ENCODE measurements at places on chromosomes 7 and 10.

GRCh38 chr10:63265222-63265617 is 132.1 kb downstream of the NRBF2 start:
- DNase-seq: no peak

DNA sequence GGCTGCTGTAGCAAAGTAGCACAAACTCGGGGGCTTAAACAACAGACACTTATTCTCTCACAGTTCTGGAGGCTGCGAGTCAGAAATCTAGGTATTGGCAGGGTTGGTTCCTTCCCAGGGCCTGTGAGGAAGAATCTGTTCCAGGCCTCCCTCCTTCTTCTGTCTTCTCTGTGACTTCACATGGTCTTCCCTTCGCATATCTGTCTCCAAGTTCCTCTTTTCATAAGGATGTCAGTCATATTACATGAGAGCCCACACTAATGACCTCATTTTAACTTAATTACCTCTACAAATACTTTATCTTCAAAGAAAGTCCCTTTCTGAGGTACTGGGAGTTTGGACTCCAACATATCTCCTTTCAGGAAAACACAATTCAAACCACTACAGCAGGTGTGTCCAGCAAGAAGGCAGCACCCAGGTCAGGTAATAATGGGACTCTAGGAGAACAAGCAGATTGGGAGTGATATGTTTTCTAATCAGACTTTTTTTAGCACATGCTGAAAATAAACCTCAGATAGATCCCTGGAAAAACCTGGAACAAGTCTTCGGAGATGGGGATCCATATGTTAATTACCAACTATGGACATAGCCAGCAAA is 11.7 kb downstream of the CREB5 start:
- DNase-seq: no peak

GRCh38 chr7:40299097-40299496 is 164.3 kb downstream of the SUGCT start:
- no peak for DNase-seq

DNA sequence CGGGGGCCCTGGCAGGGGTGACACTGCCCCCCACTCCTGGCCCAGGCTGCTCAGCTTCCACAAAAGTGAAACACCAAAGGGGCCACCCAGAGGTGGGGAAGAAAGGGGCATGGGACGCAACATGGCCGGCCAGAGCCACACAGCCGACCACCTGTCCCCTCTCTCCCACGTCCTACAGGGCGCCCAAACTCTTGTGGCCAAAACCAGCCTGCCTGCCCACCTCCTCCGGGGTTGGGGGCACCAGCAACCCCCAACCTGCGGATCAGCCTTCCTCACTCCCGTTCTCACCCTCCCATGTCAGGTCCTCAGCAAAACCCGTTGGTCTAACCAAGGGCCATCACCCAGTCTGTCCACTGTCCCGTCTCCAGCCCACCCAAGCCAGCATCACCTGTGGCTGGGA is 79.5 kb upstream of the DNAAF5 start:
- DNase-seq: no peak

GRCh38 chr10:78433076-78433595 is 399.5 kb downstream of the RPS24 start:
- no peak for DNase-seq

DNA sequence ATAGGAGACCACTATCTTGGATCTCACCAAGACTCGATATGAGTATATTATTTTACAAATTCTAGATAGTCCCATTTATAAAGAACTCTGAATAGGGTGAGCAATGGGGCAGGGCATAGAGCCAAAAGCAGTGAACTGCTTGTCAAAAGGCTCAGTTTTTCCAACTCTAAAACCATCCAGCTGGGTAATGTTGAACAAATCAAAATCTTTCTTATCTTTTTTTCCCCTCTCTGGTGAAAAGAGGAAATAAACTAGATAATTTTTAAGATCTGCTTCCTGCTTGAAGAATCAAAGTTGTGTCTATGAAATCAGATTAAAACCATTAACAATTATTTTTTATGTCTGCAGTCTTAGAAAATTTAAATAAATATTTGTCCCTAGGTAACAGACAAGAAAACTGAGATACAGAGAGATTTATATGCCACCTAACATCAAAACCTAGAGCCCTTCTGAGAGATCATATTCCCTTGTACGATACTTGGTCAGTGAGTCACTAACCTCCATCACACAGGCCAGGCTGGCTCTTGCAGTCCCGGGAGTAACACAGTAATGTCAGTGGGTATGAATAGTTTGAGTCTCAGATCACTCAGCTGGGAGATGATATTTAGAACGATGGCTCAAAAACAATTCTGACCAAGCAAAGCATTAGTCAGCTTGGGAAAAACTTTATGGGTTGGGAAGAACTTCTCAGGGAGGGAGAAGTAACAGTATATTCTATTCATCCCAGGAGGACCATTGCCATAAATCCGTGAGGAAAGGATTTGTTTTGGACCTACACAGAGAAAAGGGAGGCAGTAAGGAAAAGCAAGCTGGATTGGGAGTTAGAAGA is 178.8 kb downstream of the REEP3 start:
- no peak for DNase-seq

GRCh38 chr10:93404048-93404354 is 78.1 kb downstream of the MYOF start:
- no peak for DNase-seq

DNA sequence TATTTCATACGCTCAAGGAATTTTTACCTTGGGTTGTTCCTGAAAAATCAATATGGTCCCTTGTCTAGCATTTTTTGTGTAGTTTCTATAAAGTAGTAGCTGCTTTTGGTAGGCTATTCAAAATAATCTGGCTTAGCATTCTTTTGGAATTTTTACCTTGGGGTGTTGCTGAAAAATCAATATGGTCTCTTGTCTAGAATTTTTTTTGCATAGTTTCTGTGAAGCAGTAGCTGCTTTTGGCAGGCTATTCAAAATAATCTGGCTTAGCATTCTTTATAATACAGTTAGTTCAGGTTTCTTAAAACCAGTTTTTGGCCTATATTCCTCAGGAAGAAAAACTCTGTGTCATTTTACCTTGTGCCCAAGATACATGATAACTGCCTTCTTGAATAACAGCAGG is 301.9 kb downstream of the SUGCT start:
- DNase-seq: no peak

- no peak for DNase-seq
Observed at GRCh38 chr10:113842171-113842570, 11.7 kb downstream of the DCLRE1A start.

- no peak for DNase-seq
Observed at GRCh38 chr7:70893422-70893821, 238.5 kb upstream of the GALNT17 start.

- no peak for DNase-seq
Observed at GRCh38 chr7:80440883-80441282, 71.0 kb downstream of the GNAT3 start.

DNA sequence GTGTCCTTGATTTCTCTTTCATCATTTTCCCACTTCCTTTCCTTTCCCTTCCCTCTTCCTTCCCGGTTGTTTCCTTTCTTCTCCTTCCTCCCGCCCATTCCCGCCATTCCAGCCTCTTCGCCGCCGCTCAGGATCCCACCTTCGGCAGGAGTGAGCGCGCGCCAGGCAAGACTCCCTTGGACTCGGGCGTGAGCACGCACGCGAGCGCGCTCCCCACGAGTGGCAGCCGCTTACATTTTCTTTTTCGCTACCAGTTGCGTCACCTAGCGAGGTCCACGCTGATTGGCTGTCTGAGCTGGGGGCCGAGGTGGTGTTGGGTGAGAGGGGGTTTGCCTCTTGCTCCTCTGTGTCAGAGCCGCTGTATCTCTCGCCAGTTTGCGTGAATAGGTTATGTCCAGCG is 11.8 kb downstream of the ZAN start:
- DNase-seq: no peak

DNA sequence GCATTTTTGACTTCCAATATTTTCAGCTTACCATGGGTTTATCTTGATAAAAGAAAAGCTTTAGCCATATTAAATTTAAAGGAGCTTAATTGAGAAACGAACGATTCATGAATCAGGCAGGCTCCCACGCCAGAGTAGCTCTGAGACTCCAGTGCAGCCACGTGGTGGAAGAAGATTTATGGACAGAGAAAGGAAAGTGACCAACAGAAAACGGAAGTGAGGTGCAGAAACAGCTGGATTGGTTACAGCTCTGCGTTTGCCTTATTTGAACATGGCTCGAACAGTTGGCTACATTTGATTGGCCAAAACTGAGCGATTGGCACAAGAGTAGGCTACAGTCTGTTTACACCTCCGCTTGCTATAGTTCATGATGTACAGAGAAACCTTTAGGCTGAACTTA is 395.4 kb downstream of the GATA3 start:
- no peak for DNase-seq

GRCh38 chr10:119613741-119614140 is 17.0 kb upstream of the TIAL1 start:
- no peak for DNase-seq

GRCh38 chr10:92688927-92689662 is 660 bp upstream of the HHEX start:
- DNase-seq: no peak

GRCh38 chr7:47377741-47378140 is 204.2 kb downstream of the TNS3 start:
- no peak for DNase-seq

DNA sequence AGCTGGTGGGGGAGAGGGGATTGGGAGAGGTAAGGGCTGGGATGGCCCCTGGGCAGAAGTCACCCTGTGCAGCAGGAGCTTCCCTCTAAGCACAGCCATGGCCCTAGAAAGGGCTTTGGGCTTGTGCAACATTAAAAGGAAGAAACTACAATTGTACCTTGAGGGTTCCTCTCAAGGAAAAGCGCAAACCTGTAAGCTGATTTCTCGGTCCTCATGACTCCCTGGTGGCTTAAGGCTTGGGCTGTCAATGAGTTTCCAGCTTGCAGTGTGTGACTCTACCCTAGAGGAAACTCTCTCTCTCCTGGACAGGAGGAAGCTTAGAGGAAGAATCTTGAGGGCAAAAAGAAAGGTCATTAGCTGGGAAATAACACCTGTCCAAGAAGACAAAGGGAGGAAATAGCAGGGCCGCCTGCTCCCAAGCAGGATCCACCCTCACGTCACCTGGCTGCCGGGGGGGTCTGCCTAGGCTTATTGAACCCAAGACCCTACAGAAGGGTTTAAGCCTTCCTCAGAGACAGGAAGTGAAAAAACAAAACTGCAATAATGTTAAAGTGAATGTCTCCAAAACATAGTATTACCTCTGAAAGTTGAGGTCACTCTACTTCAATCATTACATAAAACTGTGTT is 112.5 kb downstream of the WDR11 start:
- no peak for DNase-seq

DNA sequence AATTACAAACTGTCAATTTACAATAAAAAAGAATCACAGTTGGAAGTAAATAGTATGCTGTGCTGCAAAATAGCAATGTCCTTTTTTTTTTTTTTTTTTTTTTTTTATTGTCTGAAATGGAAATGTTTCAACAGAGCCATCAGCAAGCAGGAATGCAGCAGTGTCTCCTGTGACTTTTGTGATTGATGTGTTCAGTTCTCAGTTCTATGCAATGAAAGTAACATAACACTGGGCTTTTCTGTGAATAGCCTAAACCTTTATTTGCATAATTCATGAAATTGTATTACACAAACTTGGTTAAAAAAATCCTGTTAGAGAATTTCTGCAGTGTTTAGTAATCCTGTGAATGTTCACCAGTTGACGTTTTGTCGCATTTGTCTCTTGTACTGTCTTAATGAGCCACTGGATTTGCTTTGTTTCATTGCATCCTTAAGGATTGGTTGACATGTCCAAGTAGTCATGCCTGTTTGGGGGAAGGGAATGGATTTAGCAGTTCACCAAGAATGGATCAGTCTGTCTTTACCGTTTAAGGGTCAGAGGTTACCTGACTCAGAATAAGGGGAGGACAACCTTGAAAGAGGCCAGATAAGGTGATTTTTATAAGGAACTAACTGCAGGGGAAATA is 192.7 kb downstream of the MLLT10 start:
- DNase-seq: no peak

DNA sequence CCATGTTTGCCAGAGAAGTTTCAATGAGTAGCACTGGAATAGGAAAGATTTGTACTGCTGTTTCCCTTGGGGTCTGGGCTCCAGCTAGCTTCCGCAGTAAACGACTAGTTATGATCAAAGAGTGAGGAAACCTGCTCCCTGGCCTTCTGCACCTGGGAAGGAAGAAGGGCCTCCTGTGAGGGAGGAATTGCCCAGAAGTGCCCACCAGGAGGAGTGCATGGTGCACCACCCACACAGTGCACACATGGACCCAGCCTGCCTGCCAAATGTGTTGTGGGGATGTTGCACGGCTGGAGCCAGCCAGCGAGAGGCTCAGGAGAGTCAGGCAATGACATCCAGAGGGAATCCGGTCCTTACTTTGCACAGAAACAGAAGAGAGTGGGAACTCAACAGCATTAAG is 27.0 kb upstream of the FAM107B start:
- no peak for DNase-seq

DNA sequence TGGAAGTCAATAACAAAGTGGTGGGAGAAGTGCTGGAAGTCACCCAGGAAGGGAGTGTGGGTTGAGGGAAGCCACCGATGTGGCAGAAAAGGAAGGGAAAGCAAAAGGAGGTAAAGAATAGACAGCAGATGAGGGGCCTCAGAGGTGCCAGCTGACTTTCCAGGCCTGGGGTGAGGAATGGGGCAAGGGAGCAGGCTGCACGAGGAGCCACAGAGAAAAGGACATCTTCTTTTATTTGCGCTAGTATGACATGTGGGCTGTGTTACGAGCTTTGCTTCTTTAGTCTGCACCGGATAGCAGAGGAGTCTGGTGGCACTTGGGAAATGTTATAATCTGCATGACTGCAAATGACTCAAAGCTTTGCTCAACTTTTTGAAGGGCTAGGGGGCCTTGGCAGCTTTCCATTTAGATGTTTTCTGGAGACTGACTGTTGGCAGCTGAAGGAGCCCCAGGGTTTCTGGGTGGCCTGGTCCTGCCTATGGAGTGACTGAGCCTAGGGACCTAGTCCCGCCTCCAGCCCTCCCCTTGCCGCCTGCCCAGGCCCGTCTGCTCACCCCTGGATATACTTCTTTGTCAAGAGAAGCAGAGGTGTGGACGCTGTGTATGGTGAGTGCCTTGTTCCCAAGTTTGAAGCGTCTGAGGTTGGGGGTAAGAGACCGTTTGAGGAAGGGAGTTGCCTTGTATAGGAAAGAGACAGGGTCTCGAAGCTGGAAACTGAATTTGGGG is 5.1 kb downstream of the PRXL2A start:
- no peak for DNase-seq

- no peak for DNase-seq
Observed at GRCh38 chr10:115711306-115711705, 561.7 kb downstream of the GFRA1 start.

GRCh38 chr7:155349601-155350331 is 52.1 kb downstream of the INSIG1 start:
- no peak for DNase-seq

DNA sequence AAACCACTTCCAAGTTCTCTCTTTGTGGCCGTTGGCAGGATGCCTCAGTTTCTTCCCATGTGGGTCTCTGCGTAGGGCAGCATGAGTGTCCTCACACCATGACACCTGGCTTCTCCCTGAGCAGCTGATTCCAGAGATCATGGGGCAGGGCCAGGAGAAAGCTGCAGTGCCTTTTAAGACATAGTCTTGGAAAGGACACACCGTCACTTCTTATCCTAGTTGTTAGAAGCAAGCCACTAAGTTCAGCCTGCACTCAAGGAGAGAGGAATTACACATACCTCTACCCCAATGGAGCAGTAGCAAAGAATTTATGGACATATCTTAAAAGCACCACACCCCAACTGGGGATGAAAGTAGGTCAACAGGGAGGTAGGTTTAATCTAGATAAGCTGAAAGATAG is 16.4 kb downstream of the NODAL start:
- DNase-seq: no peak

Measured in GM12892 (cell line).